Stimulated activated CD8-positive, alpha-beta memory T cell treated with anti-CD3 and anti-CD28 coated beads, Interleukin-4, amount 100 ng/mL, for 1 hour (primary cell): ENCODE measurements at places on chromosomes 4 and X.

DNA sequence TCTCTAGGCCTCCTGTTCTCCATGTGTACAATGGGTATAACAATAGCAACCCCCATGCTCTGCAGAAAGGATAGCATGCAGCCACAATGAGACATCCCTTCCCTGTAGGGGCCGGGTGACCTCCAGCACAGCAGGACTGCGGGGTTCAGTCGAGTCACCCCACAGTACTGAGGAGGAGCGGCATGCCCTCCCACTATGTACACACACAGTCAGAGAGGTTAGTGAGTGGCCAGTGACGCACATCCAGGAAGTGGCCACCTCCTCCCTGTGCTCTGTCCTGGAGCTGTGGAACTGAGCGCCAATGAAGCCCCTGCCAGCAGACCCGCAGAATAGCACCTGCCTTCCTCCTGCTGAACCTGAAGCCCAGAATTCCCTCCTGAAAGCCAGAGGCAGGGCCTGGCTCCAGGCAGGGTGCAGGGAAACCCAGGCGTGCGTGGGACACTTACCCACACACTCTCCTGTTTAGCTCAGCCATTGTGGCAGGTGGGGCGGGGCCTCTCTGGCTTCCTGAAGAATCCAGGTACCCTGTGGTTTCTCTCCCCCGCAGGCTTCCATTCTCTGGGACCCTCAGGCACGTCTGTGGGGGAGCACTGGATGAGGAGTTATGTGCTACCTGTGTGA lies 50.0 kb downstream of the WFS1 start:
- DNase-seq = no peak

DNA sequence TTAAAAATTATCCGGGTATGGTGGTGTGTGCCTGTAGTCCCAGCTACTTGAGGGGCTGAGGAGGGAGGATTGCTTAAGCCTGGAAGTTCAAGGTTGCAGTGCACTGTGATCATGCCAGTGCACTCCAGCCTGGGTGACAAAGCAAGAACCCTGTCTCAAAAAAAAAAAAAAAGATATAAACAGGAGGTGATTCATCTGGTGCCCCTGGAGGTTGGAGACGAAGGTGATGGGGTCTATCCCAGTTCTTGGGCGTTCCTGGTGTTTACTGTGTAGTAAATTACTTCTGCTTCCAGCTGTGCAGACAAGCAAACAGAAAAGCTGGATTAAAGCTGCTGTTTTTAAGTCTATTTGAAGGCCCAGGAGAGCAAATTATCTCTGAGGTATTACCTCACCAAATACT lies 19.9 kb downstream of the GPKOW start:
- no peak for DNase-seq

DNA sequence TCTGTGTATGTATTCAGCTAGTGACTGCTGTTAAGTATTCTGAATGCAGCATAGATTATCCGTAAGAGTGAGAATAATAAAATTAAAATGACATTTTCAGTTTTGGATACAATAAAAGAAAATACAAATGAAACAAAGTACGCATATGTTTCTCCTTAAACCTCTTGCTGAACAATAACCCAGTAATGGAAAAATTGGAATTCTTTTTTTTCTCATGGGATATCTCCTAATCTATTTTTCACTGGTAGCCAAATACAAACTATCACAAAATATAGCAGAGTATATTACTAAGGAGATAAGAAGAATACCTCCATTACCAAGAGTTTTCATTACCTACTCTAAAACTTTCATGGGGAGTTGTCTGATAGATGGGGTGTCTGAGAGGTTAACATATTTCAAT lies 6.0 kb downstream of the RAB28 start:
- no peak for DNase-seq

DNA sequence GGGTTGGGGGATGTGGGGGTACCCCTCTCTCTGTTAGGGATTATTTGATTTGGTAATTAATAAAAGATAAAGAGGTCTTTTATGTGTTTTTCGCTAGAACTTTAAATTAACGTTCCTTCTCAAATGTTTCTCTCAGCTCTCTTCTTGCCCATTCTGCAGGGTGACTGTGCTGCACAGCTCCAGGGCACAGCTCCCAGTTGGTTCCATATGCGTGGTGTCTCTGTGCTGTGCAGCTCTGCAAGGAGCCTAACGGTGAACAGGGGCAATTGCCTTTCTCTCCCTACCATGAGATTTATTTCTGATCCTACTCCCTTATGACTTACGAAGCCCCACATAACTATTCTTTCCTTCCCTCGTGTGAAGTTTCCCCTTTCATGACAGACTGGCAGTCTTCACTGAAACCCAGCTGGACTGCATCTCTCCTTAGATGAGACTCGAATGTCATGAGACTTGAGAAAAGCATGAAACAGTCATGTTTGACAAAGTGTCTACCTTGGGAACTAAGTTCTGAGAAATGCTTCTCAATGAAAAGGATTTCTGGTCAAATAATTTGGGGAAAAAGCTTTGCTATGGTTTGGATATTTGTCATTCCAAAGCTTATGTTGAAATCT lies 50.2 kb upstream of the SPRY1 start:
- DNase-seq = no peak
